Activated CD4-positive, alpha-beta T cell treated with anti-CD3 and anti-CD28 coated beads for 24 hours (primary cell): ENCODE measurements at places on chromosomes 1 and 21.

DNA sequence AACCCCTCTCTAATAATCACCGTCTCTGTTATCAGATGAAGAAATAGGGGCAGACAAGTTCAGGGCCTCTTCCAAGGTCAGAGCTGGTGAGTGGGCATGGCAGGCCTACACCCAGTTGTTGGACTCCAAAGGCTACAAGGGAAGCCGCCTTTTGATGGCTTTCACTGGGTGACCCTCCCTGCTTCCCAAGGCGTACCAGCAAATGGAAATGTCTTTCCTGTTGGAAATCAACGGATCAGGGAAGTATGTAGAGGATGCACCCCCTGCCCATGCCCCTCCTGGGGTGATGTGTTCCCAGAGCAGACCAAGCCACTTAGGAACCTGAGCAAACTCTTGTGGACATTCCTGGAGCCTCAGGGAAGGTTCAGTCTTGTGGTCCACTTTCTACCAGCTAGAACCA is 47.4 kb downstream of the LGR6 start:
- DNase-seq = no peak

DNA sequence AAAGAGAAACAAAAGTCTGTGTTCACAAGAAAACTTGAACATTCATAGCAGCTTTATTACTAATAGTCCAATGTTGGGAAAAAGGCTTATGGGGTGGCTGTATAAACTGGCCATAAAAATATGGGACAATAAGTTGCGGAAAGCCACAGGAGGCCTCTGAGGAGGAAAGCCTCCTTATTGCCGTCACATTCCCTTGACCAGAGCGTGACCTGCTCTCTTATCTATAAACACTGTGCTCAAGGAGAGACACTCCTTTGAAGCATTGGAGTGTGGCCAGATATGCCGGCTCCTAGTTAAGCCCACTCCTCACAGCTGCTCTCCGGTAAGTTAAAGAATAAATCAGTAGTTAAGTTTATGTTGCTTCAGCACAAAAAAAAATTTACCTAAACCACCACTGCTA is 19.7 kb downstream of the OR6Y1 start:
- no peak for DNase-seq

GRCh38 chr1:92038695-92039346 is 9.0 kb downstream of the EPHX4 start:
- no peak for DNase-seq

GRCh38 chr1:1275836-1276235 is 2.2 kb upstream of the UBE2J2 start:
- no peak for DNase-seq

DNA sequence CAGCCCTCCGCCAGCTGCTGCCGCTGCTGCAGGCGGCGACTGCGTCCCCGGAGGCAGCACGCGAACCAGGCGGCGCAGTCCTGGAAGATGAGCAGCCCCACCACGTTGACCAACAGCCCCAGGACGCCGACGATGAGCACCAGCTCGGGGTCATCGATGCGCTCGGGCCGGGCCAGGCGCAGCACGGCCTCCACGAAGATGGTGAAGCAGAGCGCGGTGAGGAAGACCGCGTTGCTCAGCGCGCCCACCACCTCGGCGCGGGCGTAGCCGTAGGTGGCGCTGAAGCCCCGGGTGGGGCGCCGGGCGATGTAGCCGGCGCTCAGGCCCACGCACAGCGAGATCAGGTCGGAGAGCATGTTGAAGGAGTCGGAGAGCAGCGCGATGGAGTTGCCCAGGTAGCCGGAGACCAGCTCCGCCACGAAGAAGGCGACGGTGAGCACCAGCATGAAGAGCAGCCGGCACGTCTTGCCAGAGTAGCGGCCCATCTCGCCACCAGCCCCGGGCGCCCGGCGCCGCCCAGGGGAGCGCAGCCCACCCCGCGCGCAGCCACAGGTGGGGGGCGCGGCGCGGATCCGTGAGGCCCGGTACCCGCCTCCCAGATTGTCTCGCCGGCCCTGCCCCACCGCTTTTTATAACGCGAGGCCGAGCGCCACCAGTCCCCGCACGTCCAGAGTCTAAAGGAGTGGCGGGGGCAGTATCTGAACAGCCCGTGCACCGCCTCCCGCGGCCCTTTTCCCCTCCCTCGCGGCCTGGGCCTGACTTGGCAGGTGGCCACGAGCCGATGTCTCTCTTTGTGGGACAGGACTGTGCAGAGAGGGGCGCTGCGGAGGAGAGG is at the start of gene SLC30A10:
Gene SLC30A10 (minus strand): TSS at position 602 of the 835 bp plus-strand sequence. CDS start 117 bp downstream, at position 485.
- no peak for DNase-seq

DNA sequence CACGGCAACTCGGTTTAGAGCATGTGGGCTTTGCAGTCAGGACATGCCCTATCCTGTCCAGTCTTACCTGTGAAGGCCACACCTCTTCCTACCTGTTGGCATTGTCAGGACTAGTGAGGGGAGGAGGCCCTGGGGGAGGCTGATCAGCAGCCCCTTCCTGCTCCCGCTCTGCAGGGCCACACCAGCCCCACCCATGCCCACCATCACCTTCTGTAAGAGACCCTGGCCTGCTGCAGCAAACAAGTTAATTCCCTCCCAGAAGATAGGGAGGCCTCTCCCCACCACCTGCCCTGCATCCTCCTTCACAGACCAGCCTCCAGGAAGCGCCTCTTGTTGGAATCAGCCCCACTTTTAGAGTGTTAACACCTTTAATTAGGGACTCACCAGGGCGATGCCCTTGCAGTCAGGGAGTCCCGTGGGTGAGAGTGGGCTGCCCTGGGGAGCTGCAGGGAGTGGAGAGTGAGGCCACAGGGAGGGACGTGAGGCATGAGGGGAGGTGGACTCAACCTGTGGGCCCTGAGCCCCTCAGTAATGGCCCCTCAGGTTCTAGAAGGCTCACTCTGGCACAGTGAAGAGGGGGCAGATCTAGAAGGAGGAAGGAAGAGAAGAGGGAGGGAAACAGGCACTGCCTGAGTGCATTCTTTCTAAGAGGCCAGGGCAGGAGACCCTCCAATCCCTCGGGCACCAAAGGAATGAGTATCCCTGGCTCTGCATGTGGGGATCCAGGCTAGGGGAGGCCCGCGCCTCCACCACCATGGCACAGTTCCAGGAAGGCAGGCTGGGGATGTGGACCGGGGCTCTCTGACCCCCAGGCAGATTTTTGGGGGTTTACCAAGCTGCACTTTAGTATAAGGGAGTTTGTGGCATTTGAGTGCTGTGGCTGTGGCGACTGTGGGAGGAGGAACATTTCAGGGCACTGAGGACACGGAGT is 8.2 kb downstream of the UMODL1 start:
- DNase-seq = no peak

DNA sequence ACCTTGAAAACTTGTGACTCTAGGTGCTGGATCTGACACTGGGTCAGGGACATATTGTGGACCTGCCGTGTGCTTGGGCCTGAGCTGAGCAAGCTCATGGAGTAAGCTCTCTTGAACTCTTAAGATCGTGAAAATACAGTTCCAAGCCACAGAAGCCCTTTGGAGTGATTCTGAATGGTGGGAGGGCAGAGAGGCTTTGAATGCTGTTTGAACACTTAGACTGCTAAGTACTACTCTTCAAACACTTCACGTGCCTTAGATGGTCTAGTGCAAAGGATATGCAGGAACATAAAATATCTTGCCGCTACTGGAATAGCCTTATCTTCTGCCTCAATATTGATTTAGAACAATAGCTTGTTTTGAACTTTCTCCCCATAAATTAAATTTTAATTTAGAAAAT is 21.6 kb downstream of the ROR1 start:
- no peak for DNase-seq

GRCh38 chr1:3536420-3537195 is 74.7 kb downstream of the MEGF6 start:
- no peak for DNase-seq
